ENCODE measurements at places on chromosomes 5 and 9.

GRCh38 chr5:59274106-59274636 lies 619.4 kb downstream of the PDE4D start:
- no peak for DNase-seq

- DNase-seq = no peak
Measured at GRCh38 chr5:68347536-68347935, 132.0 kb downstream of the PIK3R1 start.

DNA sequence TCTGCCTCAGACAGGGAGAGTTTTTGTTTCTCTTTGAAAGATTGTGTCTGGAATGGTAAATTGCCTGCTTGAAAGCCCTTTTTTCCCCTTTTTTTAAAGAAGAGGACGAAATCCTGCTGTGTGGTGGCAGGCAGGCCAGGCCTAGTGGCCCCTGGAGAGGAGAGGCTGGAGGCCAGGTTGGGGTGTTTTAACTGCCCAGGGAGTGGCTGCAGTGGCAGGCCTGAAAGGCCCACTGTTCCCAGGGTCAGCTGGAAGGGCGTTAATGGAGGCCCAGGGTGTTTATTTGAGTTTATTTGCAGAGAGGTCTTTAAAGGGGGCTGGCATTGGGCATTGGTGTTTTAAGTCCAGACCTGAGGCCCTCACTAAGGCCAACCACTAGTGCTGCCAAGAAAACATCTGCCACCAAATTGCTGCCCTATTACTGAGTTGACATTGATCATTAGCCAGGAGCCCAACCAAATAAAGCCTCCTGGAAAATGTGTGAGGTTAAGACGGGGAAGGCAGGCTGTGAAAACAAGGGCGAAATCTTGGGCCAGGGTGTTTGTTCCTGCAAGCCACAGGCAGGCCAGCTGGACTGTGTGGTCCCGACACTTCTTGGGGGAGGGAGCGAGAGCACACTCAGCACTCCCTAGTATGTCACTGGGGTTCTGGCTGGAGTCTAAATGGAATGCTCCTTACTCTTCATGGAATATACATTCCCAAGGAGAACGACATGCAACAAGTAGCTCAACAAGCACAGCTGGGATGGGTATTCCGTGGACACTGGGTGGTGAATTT lies 5.0 kb downstream of the JADE2 start:
- no peak for DNase-seq

GRCh38 chr5:22226423-22226822 lies 626.7 kb downstream of the CDH12 start:
- no peak for DNase-seq

- no peak for DNase-seq
Measured at GRCh38 chr9:120040896-120041295, 539.1 kb downstream of the CDK5RAP2 start.

- no peak for DNase-seq
Measured at GRCh38 chr5:124876983-124877382, 130.5 kb upstream of the ZNF608 start.

- no peak for DNase-seq
Measured at GRCh38 chr9:33750839-33751339, 44.5 kb upstream of the PRSS3 start.

DNA sequence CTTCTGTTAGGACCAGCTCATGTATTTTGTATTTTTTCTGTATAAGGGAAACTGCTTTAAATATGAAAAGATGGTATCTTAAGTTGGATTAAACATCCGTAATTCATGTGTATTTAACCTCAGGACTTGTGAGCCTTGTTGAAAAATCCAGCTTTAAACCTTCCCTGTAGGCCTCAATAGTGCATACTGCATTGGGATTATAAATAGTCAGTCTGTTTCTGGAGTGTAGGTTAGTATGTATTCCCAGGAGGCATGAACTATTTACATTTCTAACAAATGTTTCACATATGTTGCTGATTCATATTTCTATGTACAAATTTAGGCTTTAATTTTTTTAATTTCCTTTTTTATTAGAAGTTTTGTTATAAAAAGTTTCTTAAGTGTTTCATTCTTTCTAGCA lies 137.9 kb upstream of the GRHPR start:
- DNase-seq = no peak

GRCh38 chr5:169626779-169627178 lies 10.3 kb upstream of the DOCK2 start:
- no peak for DNase-seq

DNA sequence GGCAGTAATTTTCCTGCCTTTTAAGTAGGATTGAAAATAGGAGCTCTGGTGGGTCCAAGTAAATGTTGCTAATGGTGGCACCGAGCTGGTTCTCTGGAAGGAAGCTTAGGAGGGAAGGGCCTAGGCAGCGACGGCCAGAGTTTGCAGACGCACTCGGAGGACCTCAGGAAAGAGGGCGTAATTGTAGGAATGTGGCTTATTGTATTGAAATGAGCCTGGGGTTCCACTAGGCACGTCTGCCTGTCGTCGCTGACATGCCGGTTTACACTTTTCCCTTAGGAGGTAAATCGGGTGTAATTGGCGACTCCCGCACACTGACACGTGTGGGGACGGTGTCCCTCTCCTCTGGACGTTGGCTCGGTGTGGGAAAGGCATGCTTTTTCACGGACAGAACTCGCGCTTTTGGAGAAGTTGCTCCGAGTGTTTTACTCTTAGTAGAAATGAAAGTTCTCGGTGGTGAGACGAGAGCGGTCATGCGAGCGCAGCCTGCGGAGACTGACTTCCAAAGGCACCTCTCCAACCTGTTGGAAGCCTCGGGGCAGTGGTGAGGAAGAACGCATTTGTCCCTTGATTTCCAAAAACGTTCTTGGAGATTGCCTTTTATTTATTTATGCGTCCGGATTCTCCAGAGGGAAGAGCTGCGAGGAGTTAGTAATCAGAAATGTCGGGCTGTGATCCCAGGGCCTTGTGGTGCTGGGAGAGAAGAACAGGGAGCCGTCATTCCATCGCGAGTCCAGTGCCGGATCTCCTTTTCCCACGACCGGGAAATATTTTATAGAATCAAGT lies 1.3 kb downstream of the NR4A3 start:
- DNase-seq = no peak

GRCh38 chr5:76257897-76258296 lies 145.2 kb upstream of the IQGAP2 start:
- no peak for DNase-seq

DNA sequence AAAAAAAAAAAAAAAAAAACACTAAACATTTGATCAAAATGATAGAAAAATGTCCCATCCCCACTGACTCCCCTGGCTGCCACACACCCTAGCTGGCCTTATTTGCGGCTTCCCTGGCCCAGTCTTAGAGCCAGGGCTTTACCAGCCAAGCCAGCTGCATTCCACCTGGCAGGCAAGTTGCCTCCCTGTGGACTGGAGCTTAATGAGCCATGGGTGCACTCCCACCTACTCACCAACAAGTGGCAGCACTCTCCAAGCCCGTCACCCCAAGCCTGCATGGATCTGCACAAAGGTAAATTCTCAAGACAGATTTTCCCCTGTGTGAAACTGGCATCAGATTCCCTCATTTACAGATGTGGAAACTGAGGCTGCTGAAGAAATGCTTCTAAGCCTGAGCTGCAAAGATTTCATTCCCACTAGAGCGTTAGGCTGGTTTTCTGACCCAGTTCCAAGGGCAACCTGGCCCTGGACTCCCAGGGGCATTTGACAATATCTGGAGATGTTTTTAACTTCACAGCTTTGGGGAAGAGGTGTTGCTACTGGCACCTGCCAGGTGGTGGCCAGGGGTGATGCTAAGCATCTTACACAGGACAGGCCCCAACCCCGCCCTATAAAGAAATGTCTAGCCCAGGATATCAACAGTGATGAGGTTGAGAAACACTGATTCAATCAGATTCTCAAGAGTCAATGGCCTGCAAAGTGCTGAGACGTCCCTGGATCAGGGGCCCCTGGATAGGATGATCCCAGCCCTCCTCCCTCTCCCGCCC lies 21.9 kb upstream of the VDAC1 start:
- no peak for DNase-seq

- peak; percentile 92 for DNase-seq
Measured at GRCh38 chr5:57566914-57567313, 84.3 kb upstream of the ACTBL2 start.

DNA sequence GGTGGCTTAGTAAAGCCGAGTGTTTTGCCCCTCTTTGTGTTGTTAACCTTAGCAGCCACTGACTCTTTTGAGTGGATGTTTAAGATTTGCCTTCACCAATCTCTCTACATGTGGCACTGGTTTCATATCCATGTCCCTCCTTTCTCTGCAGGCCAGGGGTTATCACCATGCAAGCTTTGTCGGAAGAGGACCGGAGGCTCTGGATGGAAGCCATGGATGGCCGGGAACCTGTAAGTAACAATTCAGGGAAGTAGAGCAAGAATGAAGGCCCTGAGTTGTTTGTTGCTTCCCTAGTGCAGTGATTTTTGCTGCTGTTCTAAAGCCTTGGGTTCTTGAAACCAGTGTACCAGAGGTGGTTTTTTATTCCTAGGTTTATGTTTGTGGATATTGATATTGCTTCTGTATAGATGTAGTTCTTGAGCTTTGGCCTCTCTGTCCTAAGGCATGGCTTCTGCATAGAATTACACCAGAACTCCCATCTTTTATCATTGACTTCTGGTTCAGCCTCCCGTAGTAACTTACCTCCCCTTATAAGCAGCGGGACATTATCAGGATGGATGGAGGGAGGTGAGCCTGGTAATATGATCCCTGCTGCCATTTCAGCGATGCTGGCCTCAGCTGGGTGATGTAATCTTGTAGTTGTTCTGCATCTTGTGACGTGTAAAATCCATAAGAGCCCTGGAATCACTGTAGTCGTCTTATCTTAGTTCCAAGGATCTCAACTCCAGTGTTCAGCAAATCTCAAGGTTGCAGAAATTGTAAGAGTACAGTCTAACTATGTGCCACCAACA lies 161.9 kb downstream of the ARHGAP26 start:
- DNase-seq = no peak

DNA sequence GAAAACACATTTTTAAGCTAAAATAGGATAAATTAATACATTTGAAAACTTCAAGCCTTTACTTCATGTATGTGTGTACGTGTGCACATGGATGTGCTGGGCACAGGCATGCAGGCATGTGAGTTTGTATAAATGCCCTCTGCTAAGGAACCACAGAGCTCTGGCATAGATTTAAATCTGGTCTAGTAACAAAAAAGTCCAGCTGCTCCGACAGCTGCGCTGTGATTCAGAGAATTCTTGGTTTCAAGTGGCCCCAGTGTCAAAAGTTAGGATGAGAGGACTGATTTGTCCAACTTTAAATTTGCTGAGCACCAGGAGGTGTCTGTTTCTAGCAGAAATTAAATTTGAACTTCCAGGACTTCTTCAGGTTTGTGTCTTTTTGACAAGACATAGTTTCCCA lies 203.7 kb upstream of the TUT7 start:
- DNase-seq = no peak

- DNase-seq = no peak
Measured at GRCh38 chr9:109861499-109861898, 81.5 kb downstream of the PALM2AKAP2 start.

GRCh38 chr9:86664603-86665002 lies 282.7 kb downstream of the GAS1 start:
- no peak for DNase-seq

GRCh38 chr5:91357806-91358205 lies 25.3 kb downstream of the ARRDC3 start:
- DNase-seq = no peak

GRCh38 chr9:115923903-115924668 lies 229.5 kb upstream of the PAPPA start:
- DNase-seq = no peak

DNA sequence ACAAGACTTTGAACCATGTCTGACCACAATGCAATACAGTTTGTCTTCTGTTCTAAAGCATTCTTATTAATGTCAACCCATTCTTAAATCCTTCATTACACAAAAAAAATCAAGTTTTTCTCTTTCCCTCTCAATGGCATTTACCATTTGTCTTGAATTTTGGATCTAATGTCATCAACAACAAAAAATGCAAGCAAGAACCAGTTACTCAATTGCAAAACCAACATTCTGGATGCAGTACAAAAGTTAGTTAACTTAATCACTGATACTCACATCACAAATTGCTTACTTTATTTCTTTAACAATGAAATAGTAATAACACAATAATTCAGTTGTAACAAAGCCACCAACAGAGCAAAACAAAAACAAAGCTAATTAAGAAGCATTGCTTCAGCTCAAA lies 6.0 kb downstream of the C9orf40 start:
- DNase-seq = no peak

DNA sequence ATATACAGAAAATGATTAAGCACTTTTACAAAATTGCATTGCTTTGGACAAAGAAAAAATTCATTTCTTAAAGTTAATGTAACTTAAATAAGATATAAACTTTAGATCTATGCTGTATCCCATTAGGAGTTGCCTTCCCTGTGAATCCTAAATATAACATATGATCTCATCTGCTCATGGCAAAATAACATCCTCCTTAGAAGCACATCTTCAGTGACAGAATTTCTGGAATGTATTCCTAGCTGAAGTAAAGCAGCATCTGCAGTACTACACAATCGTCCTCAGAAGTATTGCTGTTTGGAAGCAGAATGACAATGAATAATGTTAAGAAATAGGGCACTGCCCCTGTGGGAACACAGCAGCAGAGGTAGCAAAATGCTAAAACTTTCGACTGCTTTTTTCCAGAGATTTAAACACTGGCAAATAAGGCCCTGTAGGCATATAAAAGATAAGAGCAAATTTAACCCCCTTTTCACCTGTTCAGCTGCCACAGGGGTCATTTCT lies 571.0 kb downstream of the PTPRD start:
- DNase-seq = no peak

- no peak for DNase-seq
Measured at GRCh38 chr9:17269799-17270198, 135.0 kb downstream of the CNTLN start.

GRCh38 chr5:146331423-146331822 lies 7.2 kb upstream of the POU4F3 start:
- no peak for DNase-seq

GRCh38 chr5:133998042-133998441 lies 6.7 kb downstream of the VDAC1 start:
- no peak for DNase-seq

GRCh38 chr5:56143373-56143714 lies 89.8 kb downstream of the ANKRD55 start:
- DNase-seq = no peak

GRCh38 chr5:152838241-152838786 lies 433.2 kb upstream of the NMUR2 start:
- DNase-seq = no peak

- no peak for DNase-seq
Measured at GRCh38 chr5:153777681-153778581, 260.8 kb downstream of the FAM114A2 start.

DNA sequence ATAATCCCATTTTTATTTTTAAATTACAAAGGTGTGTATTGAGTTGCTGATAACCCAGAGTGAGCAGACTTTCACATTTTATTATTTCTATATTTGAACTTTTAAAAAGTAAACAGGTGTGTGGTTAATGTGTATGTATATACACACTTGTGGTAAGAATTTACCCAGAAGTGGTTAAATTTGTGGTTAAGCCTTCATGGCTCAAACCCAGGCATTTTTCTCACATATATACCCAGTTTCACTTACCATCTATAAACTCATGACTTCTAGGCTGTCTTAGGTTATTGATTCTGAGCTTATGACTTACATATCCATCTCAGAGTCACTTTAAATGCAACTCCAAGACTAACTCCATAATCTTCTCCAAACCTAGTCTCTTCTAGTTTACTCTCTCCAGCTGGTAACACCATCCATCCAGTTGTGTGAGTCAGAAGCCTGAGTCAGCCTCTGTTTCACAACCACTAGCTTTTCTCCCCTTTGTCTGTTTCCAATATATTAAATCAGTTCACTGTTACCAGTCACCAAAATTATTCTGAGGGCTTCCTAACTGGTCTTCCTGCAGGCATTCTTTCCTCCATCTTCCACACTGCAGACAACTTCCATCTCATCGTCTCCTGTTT lies 20.2 kb downstream of the ZBED3 start:
- DNase-seq = no peak

All from SK-N-MC (cell line).